ENCODE measurements at places on chromosomes 1 and 21. TPM values are rescaled to one million over a fixed set of nuclear protein-coding genes. Genes with fewer than 3 reads are reported as not detected.

F5 gene
- 2.9 TPM for total RNA-seq

DNA sequence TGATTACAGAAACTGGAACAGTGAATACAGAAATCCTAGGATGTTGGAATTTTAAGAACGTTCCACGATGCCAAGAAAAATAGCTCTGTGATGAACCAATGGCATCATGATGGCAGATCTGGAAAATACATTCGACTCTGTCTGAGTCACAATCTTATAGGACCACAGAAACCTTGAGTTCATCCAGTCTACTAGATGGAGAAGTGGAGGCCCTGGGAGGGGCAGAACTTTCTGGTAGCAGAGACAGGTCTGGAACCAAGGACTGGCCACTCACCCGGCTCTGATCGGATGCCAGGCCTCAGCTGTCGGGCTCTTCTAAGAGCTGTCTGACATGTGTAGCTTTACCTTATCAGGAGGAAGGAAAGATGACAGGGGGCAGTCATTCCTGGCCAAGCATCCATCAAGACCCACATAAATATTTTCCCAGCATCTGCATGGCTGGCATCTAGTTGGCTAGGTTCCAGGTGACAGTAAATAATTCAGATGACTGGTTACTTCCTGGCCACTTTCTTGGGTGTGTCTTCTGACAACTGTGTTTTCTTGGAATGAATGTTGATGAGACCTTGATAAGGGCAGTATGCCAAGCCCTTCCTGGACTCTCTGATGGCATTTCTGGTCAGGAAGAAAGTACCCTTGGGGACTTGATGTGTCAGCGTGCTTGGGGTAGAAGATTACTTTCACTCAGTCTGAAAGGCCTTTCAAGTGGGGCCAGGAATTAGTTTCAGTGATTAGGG lies 72.6 kb upstream of the TRABD2B start:
- DNase-seq: peak; percentile 68

- DNase-seq: no peak
Observed at GRCh38 chr1:180003026-180003695, 48.6 kb downstream of the CEP350 start.

- peak; percentile 38 for DNase-seq
Observed at GRCh38 chr1:53180226-53180625, 16.4 kb upstream of the CPT2 start.

- no peak for DNase-seq
Observed at GRCh38 chr21:44063151-44063912, 43.9 kb upstream of the PWP2 start.

DNA sequence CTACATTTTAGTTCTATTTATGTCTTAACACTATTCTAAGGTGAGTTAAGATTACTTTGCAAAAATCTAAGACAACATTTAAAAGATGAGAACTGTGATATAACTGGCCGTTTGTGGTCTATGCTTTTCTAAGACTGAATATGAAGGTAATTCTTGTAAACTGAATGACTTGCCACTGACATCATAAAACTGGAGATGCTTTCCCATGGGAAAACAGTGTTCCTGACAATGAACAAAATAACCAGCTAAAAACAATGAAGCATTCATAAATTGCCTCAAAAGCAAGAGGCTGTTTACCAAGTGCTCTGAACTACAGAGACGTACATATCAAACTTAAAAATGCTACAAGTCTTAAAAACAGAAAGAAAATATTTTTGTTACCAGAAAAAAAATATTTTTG lies 54.7 kb downstream of the APP start:
- no peak for DNase-seq

- DNase-seq: no peak
Observed at GRCh38 chr1:174828264-174828663, 171.5 kb upstream of the CACYBP start.

GRCh38 chr1:100506217-100506616 lies 31.7 kb upstream of the GPR88 start:
- no peak for DNase-seq

DNA sequence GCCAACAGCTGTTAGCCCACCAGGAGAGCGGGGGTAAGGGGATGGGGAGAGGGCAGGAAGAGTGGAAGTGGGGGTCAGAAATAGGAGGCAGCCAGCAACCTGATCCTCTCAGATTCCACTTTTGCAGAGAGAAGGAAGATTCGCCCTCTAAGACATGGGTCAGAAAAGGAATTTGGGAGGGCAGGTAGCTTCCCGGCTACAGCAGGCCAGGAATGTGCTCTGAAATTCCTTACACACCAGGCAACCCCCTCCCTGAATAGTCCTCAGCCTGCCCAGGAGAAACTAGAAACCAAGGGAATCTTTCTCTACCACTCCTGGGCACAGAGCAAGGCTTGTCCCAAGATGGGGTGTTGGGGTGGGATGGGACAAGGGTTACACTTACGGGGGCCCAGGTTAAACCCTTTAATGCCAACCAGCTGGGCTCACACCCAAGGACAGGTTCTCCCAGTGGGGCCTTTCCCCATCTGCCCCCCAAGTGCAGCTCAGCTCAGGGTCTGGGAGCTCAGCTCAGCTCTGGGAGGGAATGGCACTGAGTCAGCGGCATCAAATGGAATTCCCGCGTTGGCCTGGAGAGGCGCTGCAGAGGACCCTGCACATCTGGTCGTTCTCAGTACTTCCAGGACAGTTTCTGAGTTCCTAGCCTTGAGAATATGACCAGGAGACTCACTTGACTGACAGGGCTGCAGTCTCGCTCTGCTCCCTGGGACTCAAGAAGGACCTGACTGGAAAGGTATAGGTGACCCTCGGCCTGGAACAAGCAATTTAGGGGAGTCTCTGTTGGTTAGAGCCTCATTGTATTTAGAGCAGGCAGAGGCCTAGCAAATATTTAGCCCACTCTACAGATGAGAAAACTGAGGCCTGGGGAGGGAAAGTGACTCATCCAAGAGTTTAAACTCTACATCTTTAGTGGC lies 761 bp downstream of the TNNT2 start:
- peak; percentile 67 for DNase-seq

DNA sequence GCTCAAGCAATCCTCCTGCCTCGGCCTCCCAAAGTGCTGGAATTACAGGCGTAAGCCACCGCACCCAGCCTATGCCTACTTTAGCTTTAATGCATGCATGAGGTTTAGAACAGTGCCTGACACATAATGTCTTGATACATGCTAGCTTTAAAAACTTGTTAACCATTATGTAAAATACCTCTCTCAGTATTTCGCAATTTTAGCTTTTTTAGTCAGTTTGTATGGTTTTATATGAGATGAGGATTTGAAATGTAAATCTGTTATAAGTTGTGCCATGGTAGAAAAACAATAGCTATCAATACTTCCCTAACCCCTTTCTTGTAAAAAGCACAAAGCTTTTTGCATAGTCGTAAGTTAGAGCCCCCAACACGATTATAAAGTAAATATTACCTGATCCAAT lies 4.7 kb upstream of the AKNAD1 start:
- no peak for DNase-seq

GRCh38 chr1:54365398-54365797 lies 40.8 kb downstream of the SSBP3 start:
- DNase-seq: no peak

PCAT6 gene
- not detected for total RNA-seq

SPATA45 gene
- not detected for total RNA-seq

IL10 gene
- not detected for total RNA-seq

FAM163A gene
- 3.6 TPM for total RNA-seq

- peak; percentile 8 for DNase-seq
Observed at GRCh38 chr1:79262745-79263258, 256.3 kb upstream of the ADGRL4 start.

DNA sequence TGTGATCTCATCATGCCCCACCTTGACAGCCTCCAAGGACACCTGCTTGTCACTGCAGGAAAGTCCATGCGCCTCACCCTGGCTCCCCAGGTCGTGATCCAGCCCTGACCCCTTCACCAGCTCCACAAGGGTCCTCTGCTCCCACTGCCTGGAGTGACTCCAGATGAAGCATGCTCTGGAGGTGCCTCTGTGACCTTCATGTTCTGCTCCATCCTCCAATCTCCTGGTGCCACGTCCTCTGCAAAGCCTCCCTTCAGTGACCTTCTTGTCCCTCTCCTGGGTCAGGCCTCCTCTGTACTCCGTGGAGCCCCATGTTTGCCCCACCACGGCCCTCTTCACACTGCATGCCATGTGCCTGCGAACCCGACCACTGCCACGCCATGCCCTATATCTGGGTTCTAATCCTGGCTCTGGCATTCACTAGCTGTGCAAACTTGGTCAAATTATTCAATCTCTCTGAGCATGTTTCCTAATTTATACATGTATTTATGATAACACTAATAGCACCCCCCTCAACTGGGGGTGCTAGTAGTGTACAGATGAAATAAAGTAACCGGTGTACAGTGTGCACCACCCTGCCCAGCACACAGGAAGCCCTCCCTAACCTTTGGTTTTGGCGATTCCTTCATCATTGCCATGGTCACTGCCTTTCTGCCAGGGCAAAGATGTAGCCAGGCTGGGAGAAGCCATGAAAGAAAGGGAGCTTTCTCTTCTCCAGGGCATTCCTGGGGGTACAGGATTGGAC lies 77.4 kb downstream of the STUM start:
- DNase-seq: no peak

DNA sequence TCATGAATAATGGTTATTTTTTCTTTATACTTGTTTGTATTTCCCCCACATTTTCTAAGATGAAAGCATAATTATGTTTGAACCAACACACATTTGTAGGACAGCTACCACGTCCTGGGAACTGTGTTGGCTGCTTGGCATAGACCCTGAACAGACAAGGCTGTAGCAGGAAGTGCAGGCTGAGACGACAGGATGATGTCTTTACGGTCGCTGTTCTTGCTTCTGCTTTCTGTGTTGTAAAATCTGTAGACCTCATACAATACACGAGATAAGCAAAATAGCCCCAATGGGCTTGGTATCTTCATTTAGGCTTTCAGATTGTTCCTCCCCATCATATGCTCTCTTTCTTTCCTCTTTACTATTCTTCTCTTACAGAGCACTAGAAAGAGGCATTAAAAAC lies 23.3 kb upstream of the OTUD3 start:
- no peak for DNase-seq

ZNF644 gene
- total RNA-seq: 127 TPM

CA6 gene
- not detected for total RNA-seq

- DNase-seq: no peak
Observed at GRCh38 chr1:226778657-226779058, 39.6 kb upstream of the ITPKB start.

DNA sequence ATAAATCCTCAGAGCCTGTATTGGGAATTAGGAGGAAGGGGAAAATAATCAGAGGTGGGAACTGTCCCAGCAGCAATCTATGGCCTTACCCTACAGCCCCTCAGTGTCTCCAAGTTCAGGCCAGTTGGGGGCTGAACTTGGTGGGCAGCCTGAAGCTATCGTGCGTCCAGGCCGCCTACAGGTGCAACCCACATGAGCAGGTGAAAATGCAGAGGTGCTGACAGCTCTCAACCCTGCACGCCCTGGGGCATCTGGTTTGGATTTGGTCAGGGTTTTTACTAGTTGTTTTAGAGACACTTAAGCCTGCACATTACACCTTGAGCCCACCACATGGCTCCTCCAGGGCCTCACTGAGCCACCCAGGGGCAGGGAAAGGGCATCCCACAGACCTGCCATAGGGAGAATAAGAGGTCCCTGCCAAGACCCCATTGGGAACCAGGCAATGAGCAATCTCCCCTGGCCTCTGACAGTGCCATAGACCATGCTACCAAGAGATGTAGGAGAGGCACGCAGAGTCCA lies 209.5 kb downstream of the FOXD2 start:
- no peak for DNase-seq

DNA sequence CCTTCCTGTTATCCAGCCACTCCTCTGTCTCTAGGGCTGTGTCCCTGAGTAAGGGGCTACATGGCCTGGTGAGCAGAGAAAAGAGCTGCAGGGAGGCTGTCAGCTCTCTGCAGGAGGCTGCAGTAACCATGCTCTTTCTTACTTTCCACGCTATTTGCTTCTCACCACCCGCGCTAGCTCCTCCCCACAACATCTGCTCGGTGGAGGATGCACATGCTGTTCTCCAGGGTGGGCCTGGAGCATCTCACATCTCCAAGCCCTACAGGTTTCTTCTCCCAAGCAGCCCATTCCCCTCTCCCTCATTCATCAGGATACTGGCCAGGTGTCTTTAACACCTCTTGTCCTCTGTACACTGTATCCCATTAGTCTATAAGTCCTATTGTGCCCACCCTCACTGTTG lies 103.8 kb downstream of the IER5 start:
- DNase-seq: no peak

GRCh38 chr1:119329541-119330461 lies 38.8 kb upstream of the HAO2 start:
- peak; percentile 94 for DNase-seq

RGS1 gene
- 84.7 TPM for total RNA-seq

LIPI gene
- total RNA-seq: not detected

S100B gene
- not detected for total RNA-seq

NSL1 gene
- 50.3 TPM for total RNA-seq

GRCh38 chr1:152313970-152314369 lies 11.1 kb downstream of the FLG start:
- no peak for DNase-seq

RGS4 gene
- 72.0 TPM for total RNA-seq

- no peak for DNase-seq
Observed at GRCh38 chr1:236530959-236531358, 7.2 kb downstream of the LGALS8 start.

DNA sequence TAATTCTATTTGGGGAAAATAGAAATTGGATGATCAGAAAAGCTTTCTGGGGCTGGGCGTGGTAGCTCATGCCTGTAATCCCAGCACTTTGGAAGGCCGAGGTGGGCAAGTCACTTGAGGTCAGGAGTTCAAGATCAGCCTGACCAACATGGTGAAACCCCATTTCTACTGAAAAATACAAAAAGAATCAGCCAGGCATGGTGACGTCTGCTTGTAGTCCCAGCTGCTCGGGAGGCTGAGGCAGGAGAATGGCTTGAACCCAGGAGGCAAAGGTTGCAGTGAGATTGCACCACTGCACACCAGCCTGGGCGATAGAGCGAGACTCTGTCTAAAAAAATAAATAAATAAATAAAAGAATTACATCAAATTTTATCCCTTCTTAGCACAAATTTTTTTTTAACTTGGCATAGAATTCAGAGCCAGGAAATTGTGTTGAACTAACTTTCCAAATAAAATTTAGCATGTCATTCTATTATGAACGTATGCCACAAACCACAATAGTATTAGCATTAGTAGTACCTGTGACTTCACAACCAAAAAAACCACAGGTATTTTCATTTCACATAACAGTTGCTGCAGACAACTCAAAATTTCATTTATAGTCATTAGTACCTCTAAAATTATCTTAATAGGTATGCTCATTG lies 4.5 kb upstream of the ANKRD13C start:
- DNase-seq: no peak

DNA sequence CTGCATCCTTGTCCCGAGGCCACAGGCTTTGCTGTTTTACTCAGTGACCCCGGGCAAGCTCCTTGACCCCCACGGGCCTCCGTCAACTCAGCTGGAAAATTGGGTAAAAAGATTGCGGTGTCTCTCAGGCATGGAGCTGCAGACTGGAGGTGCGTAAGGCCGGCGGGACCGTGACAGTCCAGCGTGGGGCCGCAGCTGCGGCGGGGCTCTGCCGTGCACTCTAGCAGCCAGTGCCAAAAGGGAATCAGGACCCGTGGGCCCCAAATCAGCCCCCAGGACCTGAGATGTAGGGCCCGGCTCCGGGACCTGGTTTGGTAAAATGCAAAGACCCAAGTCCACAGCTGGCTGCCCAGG lies 158.3 kb downstream of the PRDM16 start:
- no peak for DNase-seq

All from umbilical cord (tissue), 2 donors.